ENCODE measurements at places on chromosomes 1 and 21.
A peak's percentile ranks its signal among the peaks of the same experiment; 100 is the strongest.

GRCh38 chr21:15219894-15220293 lies 155.1 kb upstream of the NRIP1 start:
- no peak for DNase-seq

GRCh38 chr1:55197099-55197498 lies 18.1 kb downstream of the USP24 start:
- no peak for DNase-seq

DNA sequence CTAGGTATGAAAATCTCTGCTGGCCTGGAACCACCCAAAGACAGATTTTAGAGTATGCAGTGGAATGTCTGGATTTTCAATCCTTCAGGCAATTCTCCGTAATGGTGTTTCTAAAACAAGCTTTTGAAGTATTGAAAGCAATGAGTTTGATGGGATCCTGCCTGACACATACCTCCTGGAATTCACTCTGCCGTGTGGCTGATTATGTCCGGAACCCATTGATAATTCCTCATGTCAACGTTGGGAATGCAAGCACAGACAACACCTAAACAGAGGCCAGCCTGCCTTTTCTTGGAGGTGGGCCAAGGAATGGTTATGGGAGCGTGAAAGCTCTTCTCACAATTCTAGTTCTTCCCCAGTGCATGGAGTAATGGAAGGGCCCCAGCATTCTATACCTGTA lies 168.9 kb upstream of the HMCN1 start:
- no peak for DNase-seq

- no peak for DNase-seq
These were observed 15.9 kb upstream of the BTG2 start for GRCh38 chr1:203289281-203289981.

- DNase-seq = no peak
These were observed 288.6 kb upstream of the USP24 start for GRCh38 chr1:55503663-55504305.

GRCh38 chr1:203207751-203208150 lies 21.2 kb upstream of the CHI3L1 start:
- DNase-seq = no peak

- DNase-seq = no peak
These were observed at the start of gene ADARB1 for GRCh38 chr21:45074048-45074817. ADARB1 (plus strand) TSS chr21:45074580; CDS start chr21:45171657, 97,077 bp downstream.

GRCh38 chr1:3729594-3730542 lies 22.4 kb upstream of the CCDC27 start:
- DNase-seq = no peak

DNA sequence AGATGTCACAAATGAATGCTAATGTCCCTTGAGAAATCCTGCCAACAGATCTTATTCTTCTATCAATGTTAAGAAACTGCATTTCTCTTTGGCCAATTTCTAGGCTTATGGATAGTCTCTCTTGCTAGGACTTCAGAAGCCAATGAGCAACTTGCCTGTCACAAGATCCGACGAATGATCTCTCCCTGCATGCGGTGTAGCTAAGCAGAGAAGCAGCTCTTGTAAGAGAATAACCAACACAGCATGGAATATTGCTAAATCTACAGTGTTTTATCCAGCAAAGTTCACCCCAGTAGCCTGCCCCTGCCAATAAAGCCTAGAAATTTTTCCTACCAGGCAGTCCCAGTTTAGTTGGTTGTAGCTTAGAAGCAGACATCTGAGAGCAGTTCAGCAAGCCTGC lies 2.1 kb upstream of the SLC44A5 start:
- DNase-seq = no peak

- no peak for DNase-seq
These were observed 4.8 kb upstream of the TDRD10 start for GRCh38 chr1:154497026-154497806.

GRCh38 chr1:164673584-164674214 lies 114.7 kb downstream of the PBX1 start:
- no peak for DNase-seq

DNA sequence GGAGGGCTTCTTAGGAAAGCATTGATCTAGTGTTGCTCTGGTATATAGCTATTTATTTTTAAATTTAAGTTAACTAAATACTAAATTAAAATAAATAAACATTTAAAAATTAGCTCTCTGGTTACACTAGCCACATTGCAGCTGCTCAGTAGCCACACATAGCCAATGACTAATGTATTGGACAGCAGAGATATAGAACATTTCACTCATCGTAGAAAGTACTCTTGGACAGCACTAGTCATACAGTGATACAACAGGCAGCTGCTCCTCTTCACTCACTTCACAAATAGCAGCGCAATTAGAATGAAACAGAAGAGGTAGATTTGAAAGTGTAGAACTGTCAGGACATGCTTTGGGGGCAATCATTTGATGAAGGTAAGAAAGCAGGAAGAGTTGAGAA lies 245.4 kb downstream of the PBX1 start:
- no peak for DNase-seq

DNA sequence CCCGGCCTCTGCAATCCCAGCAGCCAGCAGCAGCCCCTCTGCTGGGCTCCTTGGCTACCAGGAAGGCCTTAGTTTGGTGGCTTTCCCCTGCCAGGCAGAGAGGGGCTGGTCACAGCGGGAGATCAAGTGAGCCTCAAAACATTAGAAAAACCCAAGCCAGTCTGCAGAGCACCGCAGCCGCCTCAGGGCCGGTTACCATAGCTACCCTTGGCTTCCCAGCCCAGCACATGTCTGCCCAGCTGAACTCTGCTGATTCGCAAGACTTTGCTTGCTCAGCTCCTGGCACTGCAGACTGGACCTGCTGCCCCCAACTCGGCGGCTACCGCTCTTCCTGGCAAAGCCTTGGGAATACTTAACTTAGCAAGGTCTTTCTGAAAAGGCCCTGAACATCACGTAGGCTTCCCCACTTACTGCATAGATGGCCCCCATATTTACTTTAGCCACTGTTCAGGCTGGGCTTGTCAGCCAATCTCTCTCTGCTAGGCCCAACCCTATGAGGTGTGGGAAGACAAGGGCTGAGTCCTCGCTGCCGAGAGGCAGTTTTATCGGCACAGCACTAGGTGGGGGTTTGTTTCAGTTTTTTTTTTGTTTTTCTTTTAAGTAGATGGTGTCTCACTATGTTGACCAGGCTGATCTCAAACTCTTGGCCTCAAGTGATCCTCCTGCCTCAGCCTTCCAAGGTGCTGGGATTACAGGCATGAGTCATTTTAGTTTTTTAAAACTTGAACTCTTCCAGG lies 28.6 kb upstream of the PLEKHG5 start:
- DNase-seq = peak; percentile 31

- DNase-seq = no peak
These were observed 21.0 kb downstream of the SLC27A3 start for GRCh38 chr1:153795934-153796785.

DNA sequence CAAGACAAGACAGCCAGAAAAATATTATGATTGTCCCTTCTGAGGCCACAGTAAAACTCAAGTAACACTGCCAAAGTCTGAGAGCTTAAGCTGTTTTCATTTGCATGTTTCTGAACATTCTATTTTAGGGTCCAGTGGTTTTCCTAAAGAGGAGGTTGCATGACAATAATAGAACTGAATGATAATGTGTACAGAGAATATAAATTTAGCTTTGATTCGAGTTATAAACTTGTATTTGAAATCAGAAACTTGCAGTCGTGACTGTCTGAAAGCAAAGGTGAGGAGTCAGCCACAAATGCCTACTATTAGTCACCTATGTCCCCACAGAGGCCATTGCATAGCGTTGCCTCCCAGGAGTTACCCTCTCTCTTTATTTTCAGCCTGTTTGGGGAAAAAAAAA lies 363.1 kb upstream of the ADGRL2 start:
- no peak for DNase-seq

DNA sequence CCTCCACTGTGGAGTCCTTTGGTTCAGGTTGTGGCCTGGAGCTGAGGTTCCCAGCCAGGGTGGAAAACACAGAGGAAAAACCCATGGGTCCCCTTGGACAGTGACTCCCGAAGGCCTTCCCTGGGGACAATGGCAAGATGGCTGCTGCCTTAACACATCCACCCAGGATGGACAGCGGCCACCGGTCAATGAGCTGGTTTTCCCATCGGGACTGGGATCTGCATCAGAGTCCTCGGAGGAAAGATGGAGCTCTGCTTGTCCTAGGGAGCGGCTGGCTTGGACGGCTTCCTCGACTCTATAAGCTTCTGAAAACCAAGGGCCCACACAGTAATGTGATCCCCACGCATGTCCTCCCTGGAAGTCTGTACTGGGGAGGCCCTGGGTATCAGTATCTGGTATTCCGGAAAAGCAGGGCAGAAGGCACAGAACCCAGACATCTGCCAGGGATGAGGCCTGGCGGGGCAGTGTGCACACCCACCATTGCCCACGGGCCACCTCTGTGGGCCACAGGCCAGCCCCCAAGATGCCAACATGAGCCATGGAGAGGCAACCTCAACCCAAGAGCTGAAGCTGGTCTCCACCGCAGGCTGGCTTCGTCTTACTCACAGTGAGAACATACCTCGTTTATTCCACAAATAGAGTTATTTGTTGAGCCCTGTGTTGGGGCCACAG lies 94.7 kb upstream of the VAMP3 start:
- no peak for DNase-seq

DNA sequence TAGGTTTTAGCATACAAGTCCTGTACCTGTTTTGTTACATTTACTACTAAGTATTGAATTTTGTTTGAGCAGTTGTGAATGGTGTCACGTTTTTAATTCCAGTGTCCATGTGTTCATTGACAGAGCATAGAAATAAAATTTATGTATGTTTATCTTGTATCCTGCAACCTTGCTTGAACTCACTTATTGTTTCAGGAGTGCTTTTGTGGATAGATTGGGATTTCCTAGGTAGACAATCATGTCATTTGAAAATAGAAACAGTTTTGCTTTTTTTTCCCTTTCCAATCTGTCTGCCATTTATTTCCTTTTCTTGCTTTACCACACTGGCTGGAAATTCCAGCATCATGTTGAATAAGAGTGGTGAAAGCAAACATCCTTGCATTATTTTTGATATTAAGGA lies 15.0 kb upstream of the ABCG1 start:
- DNase-seq = no peak

- DNase-seq = no peak
These were observed 4.8 kb downstream of the MGST3 start for GRCh38 chr1:165635823-165636222.

DNA sequence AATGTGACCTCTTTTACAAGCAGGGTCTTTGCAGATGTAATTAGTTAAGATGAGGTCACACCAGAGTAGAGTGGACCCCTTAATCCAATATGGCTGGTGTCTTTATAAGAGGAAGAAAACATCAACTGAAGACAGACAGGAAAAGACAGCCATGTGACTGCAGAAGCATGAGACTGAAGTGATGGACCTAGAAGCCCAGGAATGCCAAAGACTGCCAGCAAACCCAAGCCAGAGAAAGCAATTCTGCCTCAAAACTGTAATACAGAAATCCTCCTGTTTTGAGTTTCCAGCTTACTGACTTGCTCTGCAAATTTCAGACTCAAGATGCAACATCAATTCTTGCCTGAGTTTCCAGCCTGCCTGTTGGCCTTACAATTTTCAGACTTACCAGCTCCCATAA lies 17.3 kb downstream of the ENAH start:
- DNase-seq = no peak

DNA sequence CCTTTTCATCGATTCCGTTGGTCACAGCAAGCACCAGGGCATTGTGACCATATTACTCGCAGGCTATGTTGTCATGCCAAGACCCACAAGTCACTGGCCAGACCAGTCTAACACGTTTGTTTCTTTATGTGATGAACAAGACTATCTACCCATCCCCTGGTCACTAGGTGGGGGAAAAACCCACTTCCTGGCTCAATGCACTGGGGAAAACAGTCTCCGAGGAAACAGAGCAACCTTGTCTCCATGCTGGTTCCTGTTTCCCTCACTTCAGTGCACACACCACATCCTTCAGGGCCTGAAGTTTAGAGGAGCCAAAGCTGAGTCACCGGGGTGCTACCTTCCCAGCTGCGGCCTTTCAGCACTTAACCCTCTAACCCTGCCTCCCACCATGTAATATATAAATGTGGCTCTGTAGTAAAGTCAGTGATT lies 20.9 kb downstream of the ERICH3 start:
- DNase-seq = no peak

- DNase-seq = no peak
These were observed 444.8 kb downstream of the TTLL7 start for GRCh38 chr1:83554174-83554573.
